Activated CD8-positive, alpha-beta T cell treated with anti-CD3 and anti-CD28 coated beads, Interleukin-2, amount 10 ng/mL, durations not matched to agents 7 days and 5 days (primary cell): ENCODE measurements at places on chromosomes 4 and X. TPM values are rescaled to one million over a fixed set of nuclear protein-coding genes. Genes with fewer than 3 reads are reported as not detected.
A peak's percentile ranks its signal among the peaks of the same experiment; 100 is the strongest.

Gene FRMPD3
- total RNA-seq: 0.05 TPM

Gene SRPX
- 1.2 TPM for total RNA-seq

Gene SMIM31
- total RNA-seq: not detected

Gene RADX
- total RNA-seq: 3.6 TPM

Gene CENPVL2
- not detected for total RNA-seq

Gene STAG2
- 87.3 TPM for total RNA-seq

Gene PAGE4
- not detected for total RNA-seq

DNA sequence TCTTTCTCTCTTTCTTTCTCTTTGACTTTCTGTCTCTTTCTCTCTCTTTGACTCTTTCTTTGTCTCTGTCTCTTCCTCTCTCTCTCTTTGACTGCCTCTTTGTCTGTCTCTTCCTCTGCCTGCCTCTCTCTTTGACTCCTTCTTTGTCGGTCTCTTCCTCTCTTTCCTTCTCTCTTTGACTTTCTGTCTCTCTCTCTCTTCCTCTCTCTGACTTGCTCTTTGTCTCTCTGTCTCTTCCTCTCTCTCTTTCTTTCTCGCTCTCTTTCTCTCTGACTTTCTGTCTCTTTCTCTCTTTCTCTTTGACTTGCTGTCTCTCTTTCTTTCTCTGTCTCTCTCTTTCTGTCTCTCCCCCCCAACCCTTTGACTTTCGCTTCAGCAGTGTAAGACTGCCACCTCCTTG lies 36.4 kb upstream of the OGT start:
- H3K4me3 ChIP-seq: no peak overlapping the region
- no peaks in the 10 kb centered on the region for H3K36me3 ChIP-seq
- H3K27ac ChIP-seq: no peak overlapping the region
- no peaks in the 10 kb centered on the region for H3K27me3 ChIP-seq

GRCh38 chrX:45765281-45765680 lies 564.6 kb upstream of the DIPK2B start:
- peak overlapping the region; percentile 39 for H3K27ac ChIP-seq
- peaks cover 59% of the 10 kb centered on the region for H3K36me3 ChIP-seq
- H3K4me3 ChIP-seq: peak overlapping the region; percentile 57
- H3K27me3 ChIP-seq: no peaks in the 10 kb centered on the region
- no peak for DNase-seq
- peaks cover 55% of the 10 kb centered on the region for H3K4me1 ChIP-seq

GRCh38 chr4:101184668-101185067 lies 162.7 kb downstream of the PPP3CA start:
- no peak for DNase-seq
- H3K27me3 ChIP-seq: no peaks in the 10 kb centered on the region
- H3K27ac ChIP-seq: no peak overlapping the region
- H3K36me3 ChIP-seq: peaks cover 16% of the 10 kb centered on the region
- H3K4me1 ChIP-seq: peaks cover 10% of the 10 kb centered on the region
- H3K4me3 ChIP-seq: no peak overlapping the region

GRCh38 chrX:105823092-105823455 lies 735 bp downstream of the NRK start:
- H3K36me3 ChIP-seq: no peaks in the 10 kb centered on the region
- no peak for DNase-seq
- H3K27me3 ChIP-seq: peaks cover 9% of the 10 kb centered on the region
- no peak overlapping the region for H3K4me3 ChIP-seq
- no peak overlapping the region for H3K27ac ChIP-seq
- H3K4me1 ChIP-seq: no peaks in the 10 kb centered on the region

GRCh38 chr4:76023389-76023788 lies at the start of gene CXCL10:
Gene CXCL10 (minus strand): TSS chr4:76023497. CDS start chr4:76023431, 66 bp downstream.
- H3K27me3 ChIP-seq: peaks cover 6% of the 10 kb centered on the region
- H3K27ac ChIP-seq: no peak within 1 kb of the TSS
- H3K36me3 ChIP-seq: no peaks in the 10 kb centered on the region
- no peak within 1 kb of the TSS for H3K4me3 ChIP-seq
- DNase-seq: no peak

DNA sequence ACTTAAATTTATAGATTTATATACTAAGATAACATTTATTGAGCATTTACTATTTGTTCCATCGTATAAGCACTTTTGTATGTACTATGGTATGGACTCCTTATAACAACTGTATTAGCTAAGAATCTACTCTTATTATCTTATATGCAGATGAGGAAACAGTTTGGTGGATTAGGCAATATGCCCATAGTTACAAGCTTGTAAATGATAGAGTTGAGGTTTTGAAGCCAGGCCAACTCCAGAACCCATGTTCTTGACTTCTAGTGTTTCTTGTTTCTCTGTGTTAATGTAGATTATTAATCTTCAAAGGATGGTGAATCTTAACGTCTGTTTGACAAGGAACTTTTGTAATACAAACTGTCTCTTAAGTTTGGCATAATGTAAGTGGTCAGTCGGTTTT lies 71.3 kb downstream of the STIM2 start:
- peaks cover 17% of the 10 kb centered on the region for H3K4me1 ChIP-seq
- H3K36me3 ChIP-seq: peaks cover 20% of the 10 kb centered on the region
- no peak for DNase-seq
- no peak overlapping the region for H3K4me3 ChIP-seq
- no peak overlapping the region for H3K27ac ChIP-seq

GRCh38 chr4:139744232-139744631 lies 78.6 kb downstream of the MGST2 start:
- DNase-seq: no peak
- peaks cover 13% of the 10 kb centered on the region for H3K4me1 ChIP-seq

DNA sequence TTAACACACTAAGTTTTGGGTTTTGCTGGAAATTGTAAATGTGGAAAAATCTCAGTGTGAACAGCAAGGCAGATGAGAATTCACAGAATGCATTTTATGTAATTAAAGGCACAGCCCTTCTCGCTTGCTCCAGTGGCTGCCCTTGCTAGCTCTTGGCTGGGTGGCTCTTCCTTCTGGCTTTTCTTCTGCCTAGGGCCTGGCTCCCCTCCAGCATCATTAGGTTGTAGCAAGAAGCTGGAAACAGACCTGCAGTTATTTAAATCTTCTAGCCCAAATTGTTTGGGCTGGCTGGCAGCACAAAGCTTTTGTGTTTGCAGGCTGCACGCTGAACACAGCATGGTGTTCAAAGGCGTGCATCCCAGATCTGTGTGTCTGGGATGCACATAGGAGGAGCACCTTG lies 56.5 kb downstream of the LIMCH1 start:
- no peaks in the 10 kb centered on the region for H3K36me3 ChIP-seq
- no peak for DNase-seq
- no peak overlapping the region for H3K4me3 ChIP-seq
- no peaks in the 10 kb centered on the region for H3K4me1 ChIP-seq
- H3K27me3 ChIP-seq: peaks cover 2% of the 10 kb centered on the region

DNA sequence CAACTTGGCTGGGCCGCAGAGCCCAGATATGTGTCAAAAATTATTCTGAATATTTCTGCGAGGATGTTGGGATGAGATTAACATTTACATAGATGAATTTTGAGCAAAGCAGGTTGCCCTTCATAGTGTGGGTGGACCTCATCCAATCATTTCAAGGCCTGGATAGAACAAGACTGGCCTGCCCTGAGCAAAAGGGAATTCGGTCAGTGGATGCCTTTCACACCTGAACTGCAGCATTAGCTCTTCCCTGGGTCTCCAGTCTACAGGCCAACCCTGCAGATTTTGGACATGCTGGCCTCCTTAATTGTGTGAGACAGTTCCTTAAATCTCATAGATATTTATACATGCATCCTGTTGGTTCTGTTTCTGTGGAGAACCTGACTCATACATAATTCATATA lies 32.4 kb upstream of the SLC10A4 start:
- no peaks in the 10 kb centered on the region for H3K4me1 ChIP-seq
- H3K27me3 ChIP-seq: peaks cover 11% of the 10 kb centered on the region
- H3K36me3 ChIP-seq: no peaks in the 10 kb centered on the region
- DNase-seq: no peak

DNA sequence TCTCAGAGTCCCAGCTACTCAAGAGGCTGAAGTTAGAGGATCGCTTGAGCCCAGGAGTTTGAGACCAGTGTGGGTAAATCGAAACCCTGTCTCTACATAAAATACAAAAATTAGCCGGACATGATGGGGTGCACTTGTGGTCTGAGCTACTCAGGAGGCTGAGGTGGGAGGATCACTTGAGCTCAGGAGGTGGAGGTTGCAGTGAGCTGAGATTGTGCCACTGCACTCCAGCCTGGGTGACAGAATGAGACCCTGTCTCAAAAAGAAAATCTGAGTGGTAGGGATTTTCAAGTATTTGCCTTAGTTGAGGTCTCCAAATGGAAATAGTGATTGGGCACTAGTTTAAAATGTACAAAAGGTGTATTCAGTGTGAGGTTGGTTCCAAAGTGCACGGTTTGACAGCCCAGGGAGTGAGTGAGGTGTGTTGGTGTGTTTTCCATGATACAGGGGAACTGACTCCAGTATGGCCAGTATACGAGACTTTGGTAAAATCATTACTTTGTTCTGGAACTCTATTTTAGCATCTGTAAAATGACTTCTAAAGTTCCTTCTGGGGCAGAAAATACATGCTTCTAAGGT lies 13.8 kb downstream of the ADD1 start:
- peaks cover 55% of the 10 kb centered on the region for H3K36me3 ChIP-seq
- no peak for DNase-seq
- no peak overlapping the region for H3K27ac ChIP-seq
- no peak overlapping the region for H3K4me3 ChIP-seq
- H3K27me3 ChIP-seq: no peaks in the 10 kb centered on the region

- DNase-seq: no peak
- H3K4me3 ChIP-seq: no peak overlapping the region
- H3K27ac ChIP-seq: no peak overlapping the region
Observed at GRCh38 chr4:77911091-77911490, 48.5 kb downstream of the MRPL1 start.

DNA sequence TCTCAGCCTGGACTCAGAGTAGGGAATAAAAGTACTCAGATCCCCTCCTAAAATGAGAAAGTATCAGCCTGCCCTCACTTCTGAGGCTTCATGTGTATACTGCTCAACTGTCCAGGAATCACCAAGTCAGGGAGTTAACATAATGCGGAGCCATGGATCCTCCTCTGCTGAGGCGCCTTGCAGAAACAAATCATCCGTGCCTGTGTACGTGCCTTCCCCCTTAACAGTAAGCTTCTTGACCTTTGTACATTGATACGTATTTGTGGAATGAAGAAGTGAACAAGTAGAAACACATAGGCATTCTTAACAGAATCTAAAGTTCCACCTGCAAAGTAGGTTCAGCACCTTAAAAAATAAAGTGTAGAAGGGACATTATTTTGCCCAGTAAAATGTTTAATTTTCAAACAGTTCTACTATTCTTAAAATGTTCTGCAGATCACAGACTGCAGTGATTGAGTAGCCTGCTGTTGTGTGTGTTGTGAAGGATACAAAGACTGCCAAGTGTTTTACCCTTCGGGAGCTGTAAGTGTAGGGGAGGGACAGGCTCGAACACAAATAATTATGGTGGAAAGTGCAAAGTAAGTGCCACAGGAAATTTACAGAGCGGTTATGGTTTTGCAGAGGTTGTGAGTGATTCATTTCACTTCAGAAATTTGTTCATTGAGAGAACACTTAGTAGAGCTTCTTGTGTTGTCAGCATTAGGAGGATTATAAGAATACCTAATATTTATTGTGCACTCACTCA lies 61.9 kb downstream of the ARHGAP10 start:
- peak overlapping the region; percentile 2 for H3K27ac ChIP-seq
- peaks cover 5% of the 10 kb centered on the region for H3K27me3 ChIP-seq
- peaks cover 44% of the 10 kb centered on the region for H3K4me1 ChIP-seq

- no peaks in the 10 kb centered on the region for H3K36me3 ChIP-seq
- H3K4me1 ChIP-seq: no peaks in the 10 kb centered on the region
- H3K4me3 ChIP-seq: no peak overlapping the region
- H3K27ac ChIP-seq: no peak overlapping the region
- DNase-seq: no peak
Observed at GRCh38 chrX:72062916-72063315, 68.8 kb downstream of the RTL5 start.

- H3K27me3 ChIP-seq: no peaks in the 10 kb centered on the region
- H3K27ac ChIP-seq: no peak overlapping the region
- DNase-seq: no peak
- H3K4me3 ChIP-seq: no peak overlapping the region
- no peaks in the 10 kb centered on the region for H3K36me3 ChIP-seq
- H3K4me1 ChIP-seq: no peaks in the 10 kb centered on the region
Observed at GRCh38 chr4:134320048-134320447, 118.5 kb upstream of the PABPC4L start.

GRCh38 chrX:103629318-103630170 lies 769 bp downstream of the TCEAL1 start:
- H3K36me3 ChIP-seq: no peaks in the 10 kb centered on the region
- H3K4me3 ChIP-seq: peak overlapping the region; percentile 83
- H3K27me3 ChIP-seq: no peaks in the 10 kb centered on the region
- peak; percentile 20 for DNase-seq
- peak overlapping the region; percentile 76 for H3K27ac ChIP-seq

GRCh38 chr4:101693842-101694398 lies 96.6 kb upstream of the BANK1 start:
- no peak overlapping the region for H3K4me3 ChIP-seq
- no peaks in the 10 kb centered on the region for H3K4me1 ChIP-seq
- peaks cover 19% of the 10 kb centered on the region for H3K27me3 ChIP-seq
- H3K36me3 ChIP-seq: no peaks in the 10 kb centered on the region
- H3K27ac ChIP-seq: no peak overlapping the region
- DNase-seq: no peak

DNA sequence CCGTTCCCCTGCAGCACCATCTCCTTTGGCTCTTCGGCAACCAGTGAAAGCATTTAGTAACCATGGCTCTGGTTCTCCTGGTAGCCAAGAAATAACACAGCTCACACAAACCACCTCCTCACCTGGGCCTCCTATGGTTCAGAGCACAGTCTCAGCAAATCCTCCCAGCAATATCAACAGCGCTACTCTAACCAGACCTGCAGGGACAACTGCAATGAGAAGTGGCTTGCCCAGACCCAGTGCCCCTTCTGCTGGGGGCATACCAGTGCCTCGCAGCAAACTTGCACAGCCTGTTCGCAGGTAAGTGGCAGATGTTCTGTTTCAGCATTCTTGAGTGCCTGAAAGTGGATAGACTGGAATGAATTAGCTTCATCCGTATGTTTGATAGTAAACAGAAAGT lies 63.0 kb upstream of the SLC10A4 start:
- no peaks in the 10 kb centered on the region for H3K4me1 ChIP-seq
- H3K27ac ChIP-seq: no peak overlapping the region
- DNase-seq: no peak
- H3K36me3 ChIP-seq: peaks cover 26% of the 10 kb centered on the region

- peaks cover 24% of the 10 kb centered on the region for H3K27me3 ChIP-seq
- no peak for DNase-seq
- no peak overlapping the region for H3K4me3 ChIP-seq
- no peak overlapping the region for H3K27ac ChIP-seq
- H3K4me1 ChIP-seq: no peaks in the 10 kb centered on the region
- no peaks in the 10 kb centered on the region for H3K36me3 ChIP-seq
Observed at GRCh38 chrX:72009731-72010130, 99.1 kb downstream of the NHSL2 start.

DNA sequence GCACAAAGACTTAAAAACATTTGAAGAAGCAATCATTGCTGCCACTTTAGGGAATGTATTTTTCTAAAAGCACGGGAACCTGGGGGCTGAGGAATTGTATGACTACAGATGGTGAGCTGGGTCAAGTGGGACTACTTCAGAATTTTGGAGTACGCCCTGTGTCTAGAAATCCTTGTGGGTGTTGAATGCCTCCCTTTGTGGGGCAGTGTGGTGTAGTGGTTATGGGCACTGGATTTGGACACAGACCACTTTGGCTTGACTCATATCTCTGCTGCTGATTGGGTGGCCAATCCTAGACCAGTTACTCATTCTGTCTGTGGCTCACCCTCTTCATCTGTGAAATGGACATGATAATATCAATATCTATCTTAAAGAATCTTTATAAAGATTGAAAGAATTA lies 155.0 kb upstream of the RPS6KA3 start:
- H3K36me3 ChIP-seq: peaks cover 4% of the 10 kb centered on the region
- no peak for DNase-seq
- peaks cover 29% of the 10 kb centered on the region for H3K4me1 ChIP-seq
- no peak overlapping the region for H3K27ac ChIP-seq
- no peak overlapping the region for H3K4me3 ChIP-seq
